ENCODE measurements at places on chromosomes 3 and 15.

DNA sequence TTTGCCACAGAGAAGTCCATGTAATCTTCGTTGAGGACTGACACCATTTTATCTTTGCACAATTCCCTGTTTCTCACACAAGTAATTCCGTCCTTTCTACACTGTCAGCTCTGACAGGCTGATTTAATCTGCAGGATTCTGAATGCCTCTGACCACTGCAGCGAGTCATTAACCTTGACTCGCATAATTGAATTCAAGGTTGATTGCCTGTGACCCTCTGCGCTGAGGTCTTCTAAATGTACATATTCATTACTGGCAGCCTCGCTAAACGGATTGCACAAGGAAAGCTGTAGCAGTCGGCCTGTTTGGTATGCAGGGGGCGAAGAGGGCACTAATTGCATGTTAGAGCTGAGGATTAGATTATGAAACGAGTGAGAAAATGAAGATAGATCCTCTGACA lies 147.8 kb downstream of the SHOX2 start:
- DNase-seq = no peak

GRCh38 chr3:164883171-164883570 lies 195.1 kb downstream of the SI start:
- DNase-seq = no peak

DNA sequence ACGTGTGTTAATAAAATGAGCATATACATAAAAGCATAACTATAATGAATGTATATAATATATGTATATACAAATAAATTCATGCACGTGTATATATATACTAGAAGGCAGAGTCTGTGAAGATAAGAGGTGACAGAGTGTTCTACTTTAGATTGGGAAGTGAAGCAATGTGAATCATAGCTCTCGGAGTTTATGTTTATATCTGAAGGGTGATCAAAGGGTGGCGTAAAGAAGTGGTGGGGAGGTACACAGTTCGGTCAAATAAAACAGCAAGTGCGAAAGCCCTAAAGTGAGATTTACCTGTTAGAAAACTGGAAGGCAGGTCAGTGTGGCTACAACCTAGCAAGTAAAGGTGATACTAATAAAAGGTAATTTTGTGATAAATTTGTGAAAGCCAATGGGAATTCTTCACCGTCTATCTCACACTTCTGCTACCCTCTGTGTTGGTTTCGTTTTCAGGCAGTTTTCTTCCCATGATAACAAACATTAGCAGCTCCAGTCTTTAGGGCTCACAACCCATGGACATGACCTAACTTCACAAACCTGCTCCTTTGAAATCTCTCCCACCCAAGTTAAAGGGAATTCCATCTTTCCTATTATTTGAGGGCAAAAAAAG lies 46.7 kb upstream of the BCHE start:
- DNase-seq = no peak

GRCh38 chr3:187739561-187740332 lies 5.5 kb downstream of the BCL6 start:
- no peak for DNase-seq

GRCh38 chr3:171753025-171753472 lies 57.2 kb downstream of the PLD1 start:
- no peak for DNase-seq

DNA sequence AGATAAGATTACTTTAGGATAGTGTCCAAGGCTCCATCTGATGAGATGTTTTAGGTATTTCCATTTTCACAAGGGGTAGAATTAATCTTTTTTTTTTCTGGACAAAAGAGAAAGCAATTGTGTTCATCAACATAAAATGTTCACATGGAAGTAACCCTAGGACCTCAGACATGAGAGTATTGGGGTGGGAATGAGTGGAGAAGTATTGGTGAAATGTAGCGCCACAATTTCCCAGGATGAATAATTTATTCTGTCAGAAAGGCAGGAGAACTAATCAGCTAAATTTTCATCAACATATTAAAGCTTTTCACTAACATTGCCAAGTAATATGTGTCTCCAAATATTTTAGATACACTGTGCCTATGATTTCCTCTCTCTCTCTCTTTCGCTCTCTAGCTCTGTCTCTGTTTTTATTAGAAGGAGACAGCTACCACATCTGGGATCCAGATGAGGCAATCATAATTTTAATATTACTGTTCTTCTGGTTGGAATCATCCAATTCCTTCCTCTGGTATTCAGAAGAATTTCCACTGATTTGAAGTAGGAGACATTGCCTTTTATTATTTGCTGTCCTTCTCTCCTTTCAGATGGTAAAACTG lies 21.6 kb upstream of the ZNF280D start:
- no peak for DNase-seq
